ENCODE measurements at places on chromosomes 6 and 20. TPM values are rescaled to one million over a fixed set of nuclear protein-coding genes. Genes with fewer than 3 reads are reported as not detected.

Gene ADGB
- total RNA-seq, result not detected

Gene MEI4
- total RNA-seq, result 0.54 TPM

Gene PHACTR1
- 10.0 TPM for total RNA-seq

Gene FAM135A
- 8.4 TPM for total RNA-seq

Gene TCP11
- total RNA-seq, result not detected

Gene TNXB
- 1.8 TPM for total RNA-seq

Gene VEGFA
- total RNA-seq, result 144 TPM

Gene VSX1
- total RNA-seq, result not detected

Gene SMPDL3A
- total RNA-seq, result 7.3 TPM

Gene HLA-A
- total RNA-seq, result 327 TPM

Gene ASIP
- not detected for total RNA-seq

Gene EYS
- total RNA-seq, result 0.07 TPM

Gene EIF6
- 232 TPM for total RNA-seq

Gene LTB
- total RNA-seq, result 0.52 TPM

Gene VARS1
- 96.3 TPM for total RNA-seq

Gene MAS1
- not detected for total RNA-seq

Gene HDAC2
- 173 TPM for total RNA-seq

Gene TMC2
- total RNA-seq, result not detected

Gene CAGE1
- 0.30 TPM for total RNA-seq

Gene RGS17
- 3.7 TPM for total RNA-seq

Gene DEFB118
- not detected for total RNA-seq

Gene SCRT2
- not detected for total RNA-seq

Gene CCDC170
- total RNA-seq, result 0.10 TPM

Gene C6orf52
- 2.9 TPM for total RNA-seq

Gene DNAH8
- total RNA-seq, result not detected

Gene ACOT8
- total RNA-seq, result 22.6 TPM

Gene DSP
- total RNA-seq, result 468 TPM

Gene ZSCAN31
- total RNA-seq, result 1.1 TPM

Gene FAM83C
- not detected for total RNA-seq

Gene BCKDHB
- total RNA-seq, result 18.4 TPM

Gene FHL5
- not detected for total RNA-seq

Gene TP53TG5
- not detected for total RNA-seq

Gene TUBB2B
- 144 TPM for total RNA-seq

Gene RHAG
- not detected for total RNA-seq

Gene FAM162B
- not detected for total RNA-seq

Gene BANF2
- total RNA-seq, result not detected

Gene ULBP3
- total RNA-seq, result 14.7 TPM

Gene CST4
- total RNA-seq, result not detected

Gene CALHM6
- total RNA-seq, result not detected

Gene TBC1D7
- 27.9 TPM for total RNA-seq

Gene NKX2-4
- total RNA-seq, result not detected

Gene TGM3
- total RNA-seq, result not detected

Gene BPIFB1
- total RNA-seq, result not detected

Gene C6orf132
- 5.3 TPM for total RNA-seq

Gene FAM209B
- total RNA-seq, result 0.60 TPM
